T-cell (primary cell): ENCODE measurements at places on chromosomes 12 and 14.
A peak's percentile ranks its signal among the peaks of the same experiment; 100 is the strongest.

GRCh38 chr12:69881771-69882170 lies 56.7 kb downstream of the MYRFL start:
- DNase-seq: no peak
- no peak overlapping the region for H3K27ac ChIP-seq
- peaks cover 8% of the 10 kb centered on the region for H3K27me3 ChIP-seq
- no peak overlapping the region for H3K4me3 ChIP-seq
- peaks cover 5% of the 10 kb centered on the region for H3K4me1 ChIP-seq

GRCh38 chr12:131312793-131313545 lies 359.3 kb downstream of the ADGRD1 start:
- no peak overlapping the region for H3K4me3 ChIP-seq
- no peaks in the 10 kb centered on the region for H3K36me3 ChIP-seq
- no peak overlapping the region for H3K27ac ChIP-seq
- DNase-seq: no peak
- H3K4me1 ChIP-seq: peaks cover 6% of the 10 kb centered on the region

- DNase-seq: no peak
- peak overlapping the region; percentile 38 for H3K27ac ChIP-seq
- peaks cover 3% of the 10 kb centered on the region for H3K36me3 ChIP-seq
- no peak overlapping the region for H3K4me3 ChIP-seq
- no peaks in the 10 kb centered on the region for H3K27me3 ChIP-seq
- peaks cover 57% of the 10 kb centered on the region for H3K4me1 ChIP-seq
Observed at GRCh38 chr14:35299708-35300107, 7.5 kb downstream of the PSMA6 start.

GRCh38 chr12:65537978-65538377 lies 259.5 kb downstream of the MSRB3 start:
- no peaks in the 10 kb centered on the region for H3K4me1 ChIP-seq
- H3K27me3 ChIP-seq: no peaks in the 10 kb centered on the region
- no peaks in the 10 kb centered on the region for H3K36me3 ChIP-seq
- DNase-seq: no peak
- H3K27ac ChIP-seq: no peak overlapping the region
- no peak overlapping the region for H3K4me3 ChIP-seq

GRCh38 chr12:113245695-113246477 lies 24.6 kb downstream of the TPCN1 start:
- no peak overlapping the region for H3K4me3 ChIP-seq
- H3K27me3 ChIP-seq: no peaks in the 10 kb centered on the region
- no peak overlapping the region for H3K27ac ChIP-seq
- peaks cover 2% of the 10 kb centered on the region for H3K4me1 ChIP-seq

DNA sequence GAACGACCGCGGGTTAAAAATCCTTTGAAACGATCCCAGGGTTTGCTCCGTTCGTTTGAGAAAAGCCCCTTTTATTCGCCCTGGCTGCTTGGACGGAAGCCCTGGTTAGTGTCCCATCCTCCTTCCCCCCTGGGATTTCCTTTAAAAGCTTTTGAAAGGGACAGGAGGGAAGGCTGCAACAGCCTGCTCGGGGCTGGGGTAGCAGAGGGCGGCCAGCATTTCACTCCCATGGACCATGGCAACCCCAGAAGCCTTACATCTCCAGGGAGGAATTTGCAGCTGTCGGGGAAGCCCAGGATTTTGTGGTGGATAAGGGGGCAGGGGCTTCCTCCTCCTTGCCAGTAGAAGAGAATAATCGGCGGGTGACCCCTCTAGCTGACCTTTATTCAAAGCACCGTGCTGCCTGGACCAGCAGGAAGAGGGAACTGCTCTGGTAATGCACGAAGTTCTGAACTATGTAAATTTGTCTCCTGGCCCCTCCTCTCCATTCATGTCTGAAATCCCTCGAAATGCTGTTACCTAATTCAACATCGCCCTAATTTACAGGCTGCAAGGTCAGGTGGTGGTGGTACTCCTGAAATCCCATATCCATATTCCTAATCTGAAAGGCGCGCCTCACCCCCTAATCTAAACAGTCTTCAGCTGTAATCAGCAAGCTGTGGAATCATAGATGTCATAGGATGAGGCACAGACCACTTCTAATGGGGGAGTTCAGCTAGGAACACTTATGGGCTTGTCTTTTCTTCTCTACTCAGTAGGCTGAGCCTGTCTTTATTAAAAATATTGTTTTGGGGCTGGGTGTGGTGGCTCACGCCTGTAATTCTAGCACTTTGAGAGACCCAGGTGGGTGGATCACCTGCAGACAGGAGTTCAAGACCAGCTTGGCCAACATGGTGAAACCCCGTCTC lies 1.0 kb upstream of the CLIP1 start:
- no peaks in the 10 kb centered on the region for H3K36me3 ChIP-seq
- H3K4me1 ChIP-seq: peaks cover 27% of the 10 kb centered on the region
- H3K4me3 ChIP-seq: peak overlapping the region; percentile 89
- peaks cover 5% of the 10 kb centered on the region for H3K27me3 ChIP-seq

DNA sequence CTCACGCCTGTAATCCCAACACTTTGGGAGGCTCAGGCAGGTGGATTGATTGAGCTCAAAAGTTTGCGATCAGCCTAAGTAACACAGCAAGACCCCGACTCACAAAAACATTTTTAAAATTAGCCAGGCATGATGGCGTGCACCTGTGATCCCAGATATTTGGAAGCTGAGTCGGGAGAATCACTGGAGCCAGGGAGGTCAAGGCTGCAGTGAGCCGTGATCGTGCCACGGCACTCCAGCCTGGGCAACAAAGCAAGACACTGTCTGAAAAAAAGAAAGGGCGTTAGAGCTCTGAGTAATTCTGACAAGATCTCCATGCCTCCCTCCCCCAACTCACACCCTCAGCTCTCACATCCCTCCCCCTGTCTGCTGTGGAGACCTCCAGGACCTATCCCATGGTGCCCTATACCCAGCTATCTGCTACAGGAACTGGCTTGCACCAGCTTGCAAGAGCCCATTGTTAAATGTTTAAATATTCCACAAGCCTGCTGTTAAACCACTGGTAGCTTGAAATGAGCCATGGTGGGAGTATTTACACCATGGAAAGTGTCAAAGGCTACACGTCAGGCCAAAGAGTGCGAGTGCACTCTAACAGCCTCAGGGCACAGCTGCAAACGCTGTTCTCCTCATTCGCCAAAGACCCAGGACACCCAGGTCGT lies 35.1 kb upstream of the PPP2R5C start:
- no peaks in the 10 kb centered on the region for H3K27me3 ChIP-seq
- DNase-seq: no peak
- no peaks in the 10 kb centered on the region for H3K36me3 ChIP-seq
- H3K27ac ChIP-seq: peak overlapping the region; percentile 10
- peaks cover 23% of the 10 kb centered on the region for H3K4me1 ChIP-seq

DNA sequence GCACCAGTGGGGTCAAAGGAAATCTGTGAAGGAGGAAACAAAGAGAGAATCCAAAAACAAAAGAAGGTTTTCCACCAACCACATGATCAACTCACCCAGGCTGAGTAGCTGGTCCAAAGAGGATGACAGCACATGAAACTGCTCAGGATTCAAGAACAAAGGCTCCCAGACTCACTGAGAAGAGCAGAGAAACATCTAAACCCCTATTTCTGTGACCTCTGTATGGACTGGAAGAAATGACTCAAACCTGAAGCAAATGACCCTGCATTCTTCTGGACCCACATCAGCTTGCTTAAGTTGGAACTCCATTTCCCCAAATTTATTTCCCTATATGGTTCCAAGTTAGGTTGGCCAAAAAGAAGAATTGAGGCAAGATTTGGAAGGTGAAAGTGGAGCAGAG lies 26.3 kb downstream of the TC2N start:
- no peak overlapping the region for H3K4me3 ChIP-seq
- H3K36me3 ChIP-seq: peaks cover 4% of the 10 kb centered on the region
- H3K27me3 ChIP-seq: no peaks in the 10 kb centered on the region
- DNase-seq: no peak
- H3K27ac ChIP-seq: peak overlapping the region; percentile 5

GRCh38 chr14:32469388-32470160 lies 140.5 kb downstream of the AKAP6 start:
- H3K27me3 ChIP-seq: no peaks in the 10 kb centered on the region
- no peaks in the 10 kb centered on the region for H3K4me1 ChIP-seq
- H3K27ac ChIP-seq: no peak overlapping the region
- H3K4me3 ChIP-seq: no peak overlapping the region
- no peak for DNase-seq
- H3K36me3 ChIP-seq: no peaks in the 10 kb centered on the region

GRCh38 chr14:61812347-61813095 lies 50.3 kb downstream of the SNAPC1 start:
- peak within 1 kb of the TSS; percentile 35 for H3K4me3 ChIP-seq
- peaks cover 11% of the 10 kb centered on the region for H3K4me1 ChIP-seq
- DNase-seq: no peak

DNA sequence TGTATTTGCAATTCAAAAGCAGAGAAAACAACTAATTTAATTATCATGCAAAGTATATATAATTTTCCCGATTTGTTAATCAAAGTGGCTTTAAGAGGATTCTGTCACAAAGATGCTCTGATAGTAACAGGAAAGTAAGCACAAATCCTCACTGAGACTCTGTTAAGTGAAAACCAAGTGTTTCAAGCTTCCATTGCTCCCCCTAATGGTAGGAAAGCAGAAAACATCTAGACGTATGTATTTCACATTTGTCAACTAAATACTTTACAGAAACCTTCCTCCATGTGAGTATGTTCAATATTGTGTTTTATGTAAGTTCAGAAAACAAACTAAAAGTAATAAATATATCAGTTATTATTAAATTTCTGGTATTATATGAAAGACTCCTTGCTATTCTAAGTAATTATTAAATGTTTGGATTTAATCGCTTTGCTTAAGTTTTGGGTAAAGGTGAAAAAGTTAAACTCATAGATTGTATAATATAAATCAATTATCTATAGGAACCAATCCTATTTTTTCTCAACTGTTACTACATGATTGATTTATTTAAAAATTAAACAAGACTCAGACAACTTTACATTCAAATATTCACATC lies 1.5 kb upstream of the NTS start:
- no peaks in the 10 kb centered on the region for H3K27me3 ChIP-seq
- no peak overlapping the region for H3K27ac ChIP-seq
- H3K36me3 ChIP-seq: no peaks in the 10 kb centered on the region

DNA sequence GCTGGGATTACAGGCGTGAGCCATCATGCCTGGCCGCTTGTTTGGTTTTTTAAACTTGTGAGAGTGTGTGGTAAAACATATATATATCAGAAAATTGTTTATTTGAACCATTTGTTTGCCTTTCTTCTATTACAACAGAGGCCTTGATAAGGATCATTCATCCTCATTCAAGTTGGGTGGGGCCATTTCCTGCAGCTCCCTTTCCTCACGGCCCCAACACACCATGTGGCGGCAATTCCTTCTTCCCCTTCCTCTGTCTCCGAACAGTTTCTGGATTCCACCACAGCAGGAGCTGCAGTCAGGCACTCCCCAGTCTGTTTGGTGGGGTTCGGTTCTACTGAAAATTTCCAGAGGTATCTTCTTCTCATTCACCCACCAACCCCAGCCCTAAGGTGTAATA lies 42.0 kb upstream of the RASSF3 start:
- H3K4me3 ChIP-seq: no peak overlapping the region
- peaks cover 13% of the 10 kb centered on the region for H3K4me1 ChIP-seq
- H3K27me3 ChIP-seq: peaks cover 2% of the 10 kb centered on the region

- H3K4me3 ChIP-seq: no peak overlapping the region
- no peaks in the 10 kb centered on the region for H3K36me3 ChIP-seq
- no peaks in the 10 kb centered on the region for H3K4me1 ChIP-seq
- peaks cover 13% of the 10 kb centered on the region for H3K27me3 ChIP-seq
Observed at GRCh38 chr12:46043972-46044520, 53.7 kb upstream of the SCAF11 start.

GRCh38 chr14:64653900-64654245 lies 50.4 kb upstream of the PLEKHG3 start:
- no peak for DNase-seq
- H3K27ac ChIP-seq: no peak overlapping the region
- H3K27me3 ChIP-seq: peaks cover 5% of the 10 kb centered on the region

DNA sequence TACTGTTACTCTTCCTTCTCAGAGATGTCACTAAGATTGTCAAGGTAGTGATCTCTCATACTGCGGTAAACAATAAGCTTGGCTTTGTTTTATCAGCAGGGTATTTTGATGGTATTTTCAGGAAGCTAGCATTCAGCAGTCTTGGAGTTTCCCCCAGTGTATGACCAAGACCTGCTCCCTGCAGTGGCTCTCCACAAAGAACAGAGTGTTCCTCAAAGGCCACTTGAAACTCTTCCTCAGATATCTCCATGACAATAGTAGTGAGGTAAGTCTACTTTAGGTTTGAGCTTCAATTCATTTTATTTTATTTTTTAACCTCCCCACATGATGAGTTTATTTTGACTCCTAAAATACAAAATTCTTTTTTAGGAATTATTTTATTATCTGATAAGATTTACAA lies 74.0 kb upstream of the G2E3 start:
- no peaks in the 10 kb centered on the region for H3K36me3 ChIP-seq
- no peak overlapping the region for H3K27ac ChIP-seq
- no peak for DNase-seq

- no peaks in the 10 kb centered on the region for H3K36me3 ChIP-seq
- peak overlapping the region; percentile 84 for H3K4me3 ChIP-seq
- H3K27ac ChIP-seq: peak overlapping the region; percentile 92
- peak; percentile 69 for DNase-seq
- H3K27me3 ChIP-seq: no peaks in the 10 kb centered on the region
Observed at GRCh38 chr14:91415794-91416743, 1.6 kb downstream of the CCDC88C start.

DNA sequence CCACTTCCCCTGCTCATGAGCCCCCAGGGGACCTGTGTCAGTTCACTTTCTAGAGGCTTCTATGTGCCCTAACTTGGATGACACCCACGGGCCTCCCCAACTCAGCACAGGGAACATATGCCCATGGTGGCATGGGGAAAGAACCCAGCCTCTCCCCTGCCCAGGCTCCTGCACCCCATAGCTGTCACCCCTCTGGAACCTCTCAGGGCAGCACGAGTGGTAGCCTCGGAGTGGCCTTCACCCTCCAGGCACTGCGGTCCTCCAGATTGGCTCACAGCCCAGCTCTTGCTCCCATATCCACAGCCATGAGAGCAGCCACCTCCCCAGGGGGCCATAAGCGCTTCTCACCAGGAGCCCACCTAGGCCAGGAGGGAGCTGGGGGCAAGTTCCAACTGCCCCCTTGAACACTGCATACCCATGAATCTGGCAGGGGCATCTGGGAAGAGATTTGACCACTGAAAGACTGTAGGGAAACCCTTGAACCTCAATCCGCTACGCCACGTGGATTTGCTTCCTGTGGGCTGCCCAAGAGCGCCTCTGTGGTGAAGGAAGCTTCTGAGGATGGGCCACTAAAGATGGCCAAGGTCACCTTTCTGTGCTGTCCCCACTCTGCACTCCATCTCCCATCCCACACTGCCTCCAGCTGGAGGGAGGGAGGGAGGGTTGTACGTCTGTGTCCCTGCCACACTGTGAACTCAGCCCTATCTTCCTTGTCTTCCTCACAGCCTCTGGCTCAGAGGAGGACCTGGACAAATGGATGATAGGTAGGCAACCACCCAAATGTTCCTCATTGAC lies 11.9 kb downstream of the PLD4 start:
- no peaks in the 10 kb centered on the region for H3K36me3 ChIP-seq
- H3K4me3 ChIP-seq: no peak overlapping the region
- no peak for DNase-seq
- H3K27me3 ChIP-seq: peaks cover 53% of the 10 kb centered on the region

GRCh38 chr12:59494617-59495016 lies 101.2 kb upstream of the SLC16A7 start:
- H3K4me1 ChIP-seq: no peaks in the 10 kb centered on the region
- no peak overlapping the region for H3K4me3 ChIP-seq
- no peaks in the 10 kb centered on the region for H3K36me3 ChIP-seq
- no peak overlapping the region for H3K27ac ChIP-seq

GRCh38 chr14:24310265-24310645 lies 315 bp downstream of the LTB4R2 start:
- peak overlapping the region; percentile 46 for H3K4me3 ChIP-seq
- peak overlapping the region; percentile 76 for H3K27ac ChIP-seq
- DNase-seq: no peak
- peaks cover 72% of the 10 kb centered on the region for H3K4me1 ChIP-seq
